ENCODE measurements at places on chromosomes 2 and 18.

DNA sequence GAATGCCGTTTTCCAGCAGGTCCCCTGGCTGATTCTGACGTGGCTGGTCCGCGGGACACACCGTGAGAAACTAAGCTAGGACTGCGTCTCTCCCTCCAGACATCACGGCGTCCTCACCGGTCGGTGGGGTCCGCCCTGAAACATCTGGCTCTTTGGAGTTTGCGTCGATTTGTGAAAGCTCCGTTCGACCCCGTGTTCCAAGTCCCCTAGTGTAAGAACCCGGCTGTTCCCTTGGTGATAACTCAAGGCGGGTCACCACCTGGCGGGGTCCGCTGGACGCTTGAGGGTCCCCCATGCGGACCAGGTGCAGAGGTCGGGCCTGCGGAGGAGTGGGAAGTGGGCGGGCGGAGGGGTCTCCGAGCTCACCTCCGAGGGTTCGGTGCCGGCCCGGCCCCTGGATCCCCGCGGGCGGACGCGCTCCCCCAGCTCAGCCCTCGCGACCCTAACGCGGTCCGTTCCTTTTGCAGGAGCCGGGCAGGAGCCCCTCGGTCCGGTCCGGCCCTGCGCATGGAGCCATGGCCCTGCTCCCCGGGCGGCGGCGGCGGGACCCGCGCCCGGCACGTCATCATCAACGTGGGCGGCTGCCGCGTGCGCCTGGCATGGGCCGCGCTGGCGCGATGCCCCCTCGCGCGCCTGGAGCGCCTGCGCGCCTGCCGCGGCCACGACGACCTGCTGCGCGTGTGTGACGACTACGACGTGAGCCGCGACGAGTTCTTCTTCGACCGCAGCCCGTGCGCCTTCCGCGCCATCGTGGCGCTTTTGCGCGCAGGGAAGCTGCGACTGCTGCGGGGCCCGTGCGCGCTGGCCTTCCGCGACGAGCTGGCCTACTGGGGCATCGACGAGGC lies 65.6 kb downstream of the KCNG2 start:
- DNase-seq, result no peak

DNA sequence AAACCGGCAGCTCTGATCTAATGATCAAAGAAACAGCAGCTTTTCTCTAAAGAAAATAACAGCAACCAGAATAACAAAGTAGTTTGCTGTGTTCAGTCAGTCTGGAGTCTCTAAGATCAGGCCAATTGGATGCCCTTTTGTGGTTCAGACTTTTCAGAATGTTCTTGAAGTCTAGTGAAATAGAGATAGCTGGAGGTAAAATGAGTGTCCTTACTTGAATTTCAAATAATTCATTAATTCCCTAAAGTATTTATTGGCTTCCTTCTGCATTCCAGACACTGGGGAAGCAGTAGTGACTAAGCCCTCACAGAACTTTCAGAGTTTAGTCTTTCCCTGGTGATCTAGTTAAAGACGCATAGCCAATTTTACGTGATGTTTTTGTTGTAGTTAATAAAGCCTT lies 58.7 kb downstream of the C18orf54 start:
- DNase-seq, result peak; percentile 81

- DNase-seq, result no peak
These were observed 550.4 kb downstream of the CNTNAP5 start for GRCh38 chr2:124575497-124575896.

- DNase-seq, result no peak
These were observed 34.3 kb upstream of the LGALSL start for GRCh38 chr2:64419596-64420165.

DNA sequence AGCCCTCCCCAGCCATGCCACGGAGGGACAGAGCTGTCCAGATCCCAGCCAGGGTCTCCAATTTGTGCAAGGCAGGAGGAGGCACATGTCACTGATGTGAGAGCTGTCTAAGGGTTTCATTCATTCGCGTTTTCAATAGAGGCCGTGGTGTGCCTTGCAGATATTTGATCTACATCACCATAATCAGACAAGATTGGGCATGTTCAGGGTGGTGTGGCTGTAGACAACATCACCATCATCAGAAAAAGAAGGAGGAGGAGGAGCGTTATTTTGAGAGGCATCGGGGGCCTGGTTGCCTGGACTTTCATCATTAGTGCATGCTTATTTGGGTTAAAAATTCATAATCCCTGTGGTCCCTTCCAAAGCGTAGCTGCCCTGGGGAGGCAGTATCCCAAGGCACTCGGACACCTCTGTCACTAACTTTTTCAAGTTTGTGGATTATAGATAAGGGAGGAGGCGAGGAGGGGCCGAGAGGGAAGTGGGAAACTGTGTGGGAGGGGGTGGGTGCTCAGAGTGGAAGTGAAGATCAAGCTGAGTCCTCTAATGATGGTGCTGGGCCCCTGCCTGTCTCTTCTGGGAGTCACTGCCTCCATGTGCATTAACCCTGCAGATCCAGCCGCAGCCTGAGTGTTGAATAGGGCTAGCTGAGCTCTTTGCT lies 194.1 kb downstream of the CTIF start:
- no peak for DNase-seq

GRCh38 chr2:197893403-197894177 lies 89.2 kb downstream of the PLCL1 start:
- no peak for DNase-seq

DNA sequence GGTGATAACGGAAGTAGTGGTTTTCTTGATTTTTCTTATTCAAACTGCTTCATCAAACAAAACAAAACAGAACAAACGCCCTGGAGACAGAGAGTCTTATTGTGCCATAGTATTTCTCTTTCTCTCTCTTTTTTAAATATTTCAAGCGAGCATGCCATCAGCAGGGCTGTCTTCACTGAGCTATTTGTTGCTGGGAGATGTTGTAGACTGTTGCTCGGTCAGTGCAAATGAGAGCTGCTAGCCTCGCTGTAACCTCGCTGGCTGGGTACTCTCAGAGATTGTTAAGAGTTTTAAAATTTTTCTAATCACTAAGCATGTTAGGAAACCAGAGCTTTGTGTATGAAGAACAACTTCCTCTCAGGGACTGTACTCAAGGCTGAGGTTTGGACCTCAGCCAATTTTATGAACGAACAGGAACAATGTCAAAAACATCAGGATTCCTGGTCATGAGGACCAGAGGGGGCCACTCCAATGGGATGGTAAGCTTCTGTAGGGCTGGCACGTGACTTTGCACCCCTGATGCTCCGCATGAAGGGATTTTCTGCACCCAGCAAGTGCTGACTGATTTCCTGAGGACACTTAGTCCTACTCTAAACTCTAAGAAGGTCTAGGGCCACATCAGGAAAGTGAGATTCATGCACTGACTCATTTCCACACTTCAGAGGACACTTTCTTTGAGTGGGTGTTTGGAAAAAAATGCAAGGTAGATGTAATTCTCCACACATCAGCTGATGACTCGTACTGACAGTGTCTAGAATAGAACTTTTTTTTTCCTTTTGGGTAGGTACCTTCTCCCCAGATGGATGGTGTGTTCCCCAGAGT lies 59.8 kb upstream of the IL1R1 start:
- peak; percentile 83 for DNase-seq

All from fibroblast of skin of scalp (primary cell).